Dorsolateral prefrontal cortex (tissue), 122 donors: ENCODE measurements at places on chromosomes 1 and 21.

DNA sequence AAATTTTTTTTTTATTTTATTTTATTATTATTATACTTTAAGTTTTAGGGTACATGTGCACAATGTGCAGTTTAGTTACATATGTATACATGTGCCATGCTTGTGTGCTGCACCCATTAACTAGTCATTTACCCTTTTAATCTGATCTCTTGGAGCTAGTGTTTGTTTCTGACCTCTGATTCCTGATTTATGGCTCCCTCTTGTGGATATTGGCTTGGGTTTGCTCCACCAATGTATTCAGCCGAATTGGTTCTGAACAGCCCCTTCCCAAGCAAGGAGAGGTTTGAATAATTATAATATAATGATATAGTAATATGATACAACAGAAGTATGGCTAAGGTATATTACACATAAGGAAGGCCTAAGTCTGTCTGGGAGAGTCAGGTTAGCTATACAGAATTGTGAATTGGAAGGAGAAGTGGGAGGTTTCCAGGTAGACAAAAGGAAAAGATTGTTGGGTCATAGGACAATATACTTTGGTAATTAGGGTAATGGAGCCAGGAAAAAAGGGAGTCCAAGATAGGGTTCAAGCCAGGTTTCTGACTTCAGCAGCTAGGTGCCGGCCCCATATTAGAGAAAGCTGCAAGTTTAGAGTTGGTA, 53.1 kb upstream of the HMCN1 start:
- DNase-seq: no peak

- peak; percentile 80 for DNase-seq
Measured at GRCh38 chr21:38804789-38805327, 871 bp upstream of the ETS2 start.

GRCh38 chr1:2312515-2313301, 78.6 kb downstream of the MORN1 start:
- DNase-seq: no peak

DNA sequence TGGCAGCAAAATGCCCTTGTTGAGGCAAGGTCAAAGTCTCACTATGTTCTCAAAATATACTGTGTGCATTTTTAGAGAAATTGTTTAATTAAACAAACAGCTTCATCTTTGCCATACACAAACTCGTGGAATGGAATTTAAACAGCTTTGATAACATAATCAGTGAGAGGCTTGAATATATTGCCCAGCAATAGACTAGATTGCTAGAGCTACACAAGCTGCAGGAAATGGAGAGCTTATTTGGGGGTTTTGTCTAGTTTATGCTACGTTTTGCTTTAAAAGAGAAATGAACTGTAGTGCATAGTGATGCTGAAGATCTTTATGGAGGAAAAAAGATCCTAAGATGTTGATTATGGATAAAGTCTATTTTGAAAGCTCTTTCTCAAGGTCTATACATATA, 166.8 kb upstream of the HMCN1 start:
- DNase-seq: no peak

DNA sequence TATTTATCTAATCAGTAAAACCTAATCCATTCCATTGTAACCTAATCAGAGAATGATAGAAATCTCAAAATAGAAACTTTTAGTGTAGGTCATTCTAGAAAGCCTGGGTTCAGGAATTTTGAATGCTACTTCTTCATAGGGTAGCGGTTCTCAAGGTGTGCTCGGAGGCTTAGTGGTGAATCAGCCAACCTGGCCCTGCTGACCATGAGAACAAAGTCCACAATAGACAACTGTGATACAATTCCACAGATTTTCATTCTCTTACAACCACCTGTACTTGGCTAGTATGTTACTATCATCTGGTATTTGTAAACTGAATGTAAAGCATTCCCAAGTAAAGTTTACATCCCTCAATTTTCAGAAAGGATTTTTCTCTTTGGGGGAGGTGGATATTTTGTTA, 7.5 kb upstream of the PUM1 start:
- no peak for DNase-seq

DNA sequence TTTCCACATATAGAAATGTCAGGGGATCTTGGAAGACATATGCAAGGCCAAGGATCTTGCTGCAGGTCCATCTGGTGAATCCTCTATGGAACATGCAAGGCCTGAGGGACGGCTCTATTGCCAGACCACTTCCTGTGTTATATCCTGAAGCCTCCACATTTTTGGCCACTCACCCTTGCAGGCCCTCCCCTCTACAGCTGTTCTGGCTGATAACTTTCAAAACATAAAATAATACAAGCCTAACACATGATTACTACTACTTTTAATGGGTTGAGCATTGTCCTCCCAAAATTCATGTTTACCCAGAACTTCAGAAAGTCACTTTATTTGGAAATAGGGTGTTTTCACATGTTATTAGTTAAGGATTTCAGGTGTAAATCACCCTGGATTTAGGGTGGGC, 18.5 kb upstream of the LYPLAL1 start:
- DNase-seq: no peak

DNA sequence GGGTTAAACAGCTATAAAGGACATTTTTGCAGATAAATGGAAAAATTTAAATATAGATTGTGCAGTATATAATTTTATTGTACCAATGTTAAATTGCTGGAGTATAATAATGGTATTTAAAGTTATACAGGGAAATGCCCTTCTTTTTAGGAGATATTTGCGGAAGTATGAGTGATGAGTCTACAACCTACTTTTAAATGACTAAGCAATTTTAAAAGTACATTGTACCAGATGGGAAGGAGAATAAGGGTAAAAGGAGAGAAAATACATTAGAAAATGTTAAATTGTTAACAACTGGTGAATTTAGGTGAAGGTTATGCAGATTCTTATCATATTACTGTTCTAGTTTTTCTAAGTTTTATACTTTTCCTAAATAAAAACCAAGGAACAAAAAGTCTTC, 91.8 kb downstream of the ZZZ3 start:
- DNase-seq: no peak

DNA sequence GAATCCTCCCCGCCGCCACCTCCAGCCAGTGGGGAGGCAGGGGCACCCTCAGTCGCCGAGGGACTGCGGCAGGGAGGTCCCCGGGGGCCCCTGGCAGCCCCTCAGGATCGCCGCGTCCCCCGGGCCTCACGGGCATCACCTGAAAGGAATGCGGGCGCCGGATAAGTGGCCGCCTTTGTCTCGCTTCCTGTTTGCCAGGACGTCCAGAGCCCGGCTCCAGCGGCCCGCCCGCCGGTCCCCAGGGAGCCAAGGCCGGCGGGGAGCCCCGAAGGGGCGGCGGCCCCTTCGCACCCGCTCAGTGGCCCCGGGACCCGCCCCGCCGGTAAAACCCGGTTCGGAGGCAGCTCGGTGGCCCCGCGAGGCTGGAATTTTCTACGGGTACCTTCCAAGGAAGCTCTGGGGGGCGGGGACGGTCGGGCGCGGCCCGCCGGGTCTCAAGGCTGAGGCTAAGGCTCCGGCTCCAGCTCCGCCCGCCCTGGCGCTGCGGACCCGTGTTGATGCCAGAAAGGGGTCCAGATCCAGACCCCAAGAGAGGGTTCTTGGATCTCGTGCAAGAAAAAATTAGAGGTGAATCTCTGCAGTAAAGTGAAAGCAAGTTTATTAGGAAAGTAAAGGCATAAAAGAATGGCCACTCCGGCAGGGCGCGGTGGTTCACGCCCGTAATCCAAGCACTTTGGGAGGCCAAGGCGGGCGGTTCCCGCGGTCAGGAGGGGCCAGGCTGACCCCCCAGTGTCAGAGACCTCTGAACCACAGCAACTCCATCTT, 12.6 kb downstream of the TINAGL1 start:
- DNase-seq: no peak

DNA sequence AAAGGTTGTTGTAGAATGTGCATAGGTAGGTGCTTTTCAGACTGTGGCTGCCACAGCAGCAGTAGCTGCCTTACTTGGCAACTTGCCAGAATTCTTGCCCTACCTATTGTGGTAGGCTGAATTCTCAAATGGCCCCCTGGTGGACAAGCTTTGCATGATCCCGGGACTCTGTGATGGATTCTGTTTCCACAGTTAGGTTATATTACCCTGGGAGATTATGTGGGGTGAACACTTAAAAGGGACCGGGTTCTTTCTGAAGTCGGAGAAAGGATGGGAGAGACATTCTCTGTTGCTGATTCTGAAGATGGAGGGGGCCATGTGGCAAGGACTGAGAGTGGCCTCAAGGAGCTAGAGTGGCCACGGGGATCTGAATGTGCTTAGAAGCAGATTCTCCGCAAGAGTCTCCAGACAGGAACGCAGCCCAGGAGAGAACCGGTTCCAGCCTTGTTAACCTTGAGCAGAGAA, 32.1 kb upstream of the KCNE1 start:
- DNase-seq: peak; percentile 45

- DNase-seq: no peak
Measured at GRCh38 chr1:113128116-113128515, 55.1 kb downstream of the LRIG2 start.

- no peak for DNase-seq
Measured at GRCh38 chr21:29316029-29316742, 17.5 kb downstream of the BACH1 start.

DNA sequence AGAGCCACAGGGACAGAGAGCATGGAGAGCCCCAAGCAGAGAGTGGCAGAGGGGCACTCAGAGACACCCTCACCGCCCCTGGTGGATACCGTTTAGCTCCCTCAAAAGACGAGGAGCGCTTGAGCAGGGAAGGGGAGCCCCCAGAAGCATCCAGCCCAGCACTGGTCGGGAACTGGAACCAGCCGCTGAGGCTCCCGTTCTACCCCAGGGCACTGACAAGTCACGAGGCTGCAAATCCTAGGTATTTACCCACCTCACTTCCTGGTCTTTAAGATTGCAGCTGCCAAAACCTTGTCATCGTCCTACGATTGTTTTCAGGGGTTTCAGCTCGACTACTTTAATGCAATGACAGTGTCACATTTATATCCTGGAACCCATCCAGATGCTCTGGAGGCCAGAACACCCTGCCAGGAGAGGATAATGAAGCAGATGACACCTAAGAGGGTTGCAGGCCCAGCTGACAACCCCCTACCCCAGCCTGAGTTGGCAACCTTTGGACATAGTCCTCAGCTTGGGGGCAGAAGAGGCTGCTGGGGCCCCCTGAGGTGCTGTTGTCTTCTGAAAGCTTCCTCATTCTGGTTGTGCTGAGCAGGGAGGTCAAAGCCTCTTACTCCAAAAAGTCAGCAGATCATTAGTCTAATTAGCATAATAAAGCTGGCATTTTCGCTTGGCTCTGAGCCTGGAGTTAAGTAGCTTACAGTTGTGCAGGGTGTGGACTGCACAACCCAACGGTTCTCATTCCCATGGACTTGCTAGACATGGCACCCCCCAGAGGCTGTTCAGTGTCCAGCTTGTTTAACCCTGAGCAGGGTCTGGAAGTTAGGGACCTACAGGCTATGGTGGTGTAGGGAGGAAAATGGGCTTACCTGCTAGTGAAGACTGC, 20.6 kb upstream of the BACE2 start:
- no peak for DNase-seq

- DNase-seq: no peak
Measured at GRCh38 chr21:27196651-27197050, 229.8 kb upstream of the ADAMTS5 start.

DNA sequence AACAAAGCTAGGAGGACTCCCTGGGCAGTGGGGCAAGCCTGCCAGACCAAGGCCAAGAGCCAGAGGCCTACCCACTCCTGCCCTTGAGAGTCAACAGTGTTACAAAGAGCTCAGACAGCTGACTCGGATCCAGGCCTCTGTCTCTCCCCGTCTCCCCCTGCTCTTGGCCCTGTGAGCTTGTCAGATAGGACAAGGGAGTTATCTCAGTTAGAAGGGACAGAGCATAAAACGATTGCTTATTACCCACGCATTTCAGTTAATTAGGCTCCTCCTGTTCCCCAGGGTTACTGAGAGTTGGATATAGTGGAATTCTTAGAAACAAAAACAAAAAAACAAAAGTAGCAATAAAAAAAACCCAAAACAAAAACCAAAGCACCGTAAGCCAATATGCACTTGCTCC, 1.3 kb downstream of the SLC41A1 start:
- DNase-seq: peak; percentile 35

DNA sequence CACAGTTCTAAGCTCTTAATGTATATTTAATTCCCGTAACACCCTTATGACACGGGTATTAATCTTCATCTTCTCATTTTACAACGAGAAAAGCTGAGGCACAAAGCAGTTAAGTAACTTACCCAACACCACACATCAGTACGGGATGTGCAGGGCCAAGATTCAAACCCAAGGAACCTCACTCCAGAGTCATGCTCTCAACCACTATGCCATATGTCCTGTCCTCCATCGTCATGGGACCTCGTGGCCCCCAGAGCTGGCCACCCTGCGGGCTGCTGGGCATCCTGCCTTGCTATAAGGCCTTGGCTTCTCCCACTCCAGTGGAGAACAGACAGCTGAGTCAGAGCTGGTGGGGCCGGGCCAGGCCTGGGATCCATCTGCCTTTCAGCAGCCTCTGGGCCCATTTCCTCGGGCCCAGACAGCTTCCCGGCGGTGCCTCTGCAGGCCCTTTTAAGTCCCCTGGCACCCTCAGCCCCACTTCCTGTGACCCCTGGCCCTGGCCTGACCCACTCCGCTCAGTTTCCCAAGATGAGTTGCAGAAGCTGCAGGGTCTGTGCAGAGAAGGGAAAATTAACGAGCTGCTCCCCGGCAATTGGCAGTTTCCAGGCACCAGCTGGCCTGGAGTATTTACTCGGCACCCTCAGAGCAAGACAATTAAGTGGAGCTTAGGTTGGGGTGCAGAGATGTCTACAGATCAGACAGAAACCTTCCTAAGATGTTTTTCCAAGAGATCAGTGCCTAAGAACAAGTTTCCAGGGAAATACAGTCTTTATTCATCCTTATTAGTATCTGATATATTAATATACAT, 98.2 kb downstream of the EPHB2 start:
- peak; percentile 59 for DNase-seq

DNA sequence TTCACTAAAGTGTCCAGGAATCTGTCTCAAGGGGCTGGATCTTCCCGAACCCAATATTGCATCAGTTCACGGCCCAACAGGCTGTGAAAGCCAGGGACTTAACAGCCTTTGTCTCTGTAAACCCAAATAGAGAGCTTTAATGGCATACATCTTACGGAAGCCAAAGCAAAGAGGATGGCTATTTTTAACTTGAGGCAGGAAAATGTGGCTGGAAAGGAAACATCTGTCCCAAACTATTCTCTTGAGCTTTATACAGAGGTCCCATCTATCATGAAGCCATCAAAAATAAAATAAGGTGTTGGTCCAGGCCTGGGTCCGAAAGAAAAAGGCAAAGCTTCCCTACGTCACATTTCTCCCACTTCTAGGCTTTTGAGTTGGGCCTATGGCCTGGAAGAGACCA, 7.7 kb upstream of the CD34 start:
- DNase-seq: no peak

- DNase-seq: no peak
Measured at GRCh38 chr1:198687429-198687828, 48.6 kb downstream of the PTPRC start.

- DNase-seq: no peak
Measured at GRCh38 chr1:66283622-66284041, 250.3 kb upstream of the SGIP1 start.

- DNase-seq: no peak
Measured at GRCh38 chr1:4048076-4048475, 148.0 kb upstream of the C1orf174 start.

- DNase-seq: no peak
Measured at GRCh38 chr21:33132054-33132453, 62.1 kb downstream of the OLIG1 start.

GRCh38 chr1:1430114-1430982, 5.1 kb upstream of the VWA1 start:
- peak; percentile 73 for DNase-seq
